ENCODE measurements at places on chromosomes 2 and 18.

GRCh38 chr18:22643731-22644130, 226.0 kb upstream of the CTAGE1 start:
- DNase-seq: no peak

DNA sequence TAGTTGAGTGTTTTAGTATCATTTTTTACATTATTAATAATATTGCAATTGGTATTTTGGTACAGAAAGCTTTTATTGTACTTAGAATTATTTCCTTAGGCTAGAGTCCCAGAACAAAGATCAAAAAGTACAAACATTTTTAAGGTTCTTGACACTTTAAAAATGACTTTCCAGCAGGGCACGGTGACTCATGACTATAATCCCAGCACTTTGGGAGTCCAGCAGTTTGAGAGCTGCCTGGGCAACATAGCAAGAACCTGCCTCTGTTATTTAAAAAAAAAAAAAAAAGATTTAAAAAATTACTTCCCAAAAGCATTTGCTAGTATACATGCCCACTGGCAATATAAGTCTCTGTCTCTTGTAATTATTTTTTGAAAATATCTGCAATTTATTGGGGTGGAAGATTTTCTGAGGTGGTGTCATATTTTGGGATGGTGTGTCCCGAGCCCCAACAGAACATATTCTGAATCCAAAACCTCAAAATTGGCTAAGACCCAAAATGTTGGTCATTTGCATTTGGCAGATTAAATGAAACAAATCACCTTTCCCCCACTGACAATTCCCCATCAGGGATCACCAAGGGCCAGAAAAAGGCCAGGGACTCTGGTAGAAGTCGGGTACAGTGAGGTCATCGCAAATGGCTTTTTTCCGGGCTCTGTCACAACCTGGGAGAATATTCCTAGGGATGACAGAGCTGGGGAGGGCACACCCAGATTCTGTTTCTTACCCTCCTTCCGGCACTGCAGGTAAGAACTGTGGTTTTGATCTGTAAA, 42.1 kb downstream of the NIFK start:
- DNase-seq: no peak

GRCh38 chr2:240781471-240782220, 38.4 kb downstream of the KIF1A start:
- DNase-seq: no peak

DNA sequence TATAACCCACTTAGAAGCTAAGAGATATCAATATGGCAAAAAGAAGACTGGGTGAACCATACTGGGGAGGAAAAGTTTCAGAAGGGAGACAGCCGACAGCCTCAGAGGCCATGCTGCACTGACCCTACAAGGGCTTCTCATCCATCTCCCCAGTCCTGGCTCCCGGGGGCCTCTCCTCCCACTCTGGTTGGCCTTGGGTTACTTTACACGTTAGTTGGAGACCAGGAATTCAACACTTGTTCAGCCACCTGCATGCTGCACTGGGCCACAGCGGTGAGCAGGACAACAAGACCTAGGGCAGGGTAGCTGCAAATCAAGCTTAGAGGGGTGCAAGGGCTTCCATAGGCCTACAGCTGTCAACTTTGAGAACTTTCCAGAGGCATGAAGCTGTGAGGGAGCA, 28.6 kb upstream of the IL1R2 start:
- DNase-seq: no peak

- no peak for DNase-seq
These were observed 751.2 kb upstream of the NRXN1 start for GRCh38 chr2:51782921-51783765.

DNA sequence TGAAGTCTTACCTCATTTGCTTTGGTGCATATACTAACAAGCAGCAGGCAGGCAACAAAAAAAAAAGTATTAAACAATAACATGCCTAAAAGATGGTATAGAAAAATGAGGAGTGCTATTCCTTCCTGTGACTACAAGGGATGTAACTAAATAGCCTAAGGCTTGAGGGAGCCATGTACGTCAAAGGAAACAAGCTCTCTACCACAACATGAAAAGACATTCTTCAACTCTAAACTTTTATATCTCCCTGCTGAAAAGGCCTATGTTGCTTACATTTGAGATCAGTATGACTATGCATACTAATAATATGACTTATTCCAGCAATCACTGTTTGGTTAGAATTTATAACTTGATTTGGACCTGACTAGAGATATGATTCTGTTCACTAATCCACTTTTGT, 347.9 kb downstream of the ADCYAP1 start:
- no peak for DNase-seq

Data from activated T-cell treated with anti-CD3 and anti-CD28 coated beads for 48 hours (primary cell).